ENCODE measurements at places on chromosomes 6 and 20.

DNA sequence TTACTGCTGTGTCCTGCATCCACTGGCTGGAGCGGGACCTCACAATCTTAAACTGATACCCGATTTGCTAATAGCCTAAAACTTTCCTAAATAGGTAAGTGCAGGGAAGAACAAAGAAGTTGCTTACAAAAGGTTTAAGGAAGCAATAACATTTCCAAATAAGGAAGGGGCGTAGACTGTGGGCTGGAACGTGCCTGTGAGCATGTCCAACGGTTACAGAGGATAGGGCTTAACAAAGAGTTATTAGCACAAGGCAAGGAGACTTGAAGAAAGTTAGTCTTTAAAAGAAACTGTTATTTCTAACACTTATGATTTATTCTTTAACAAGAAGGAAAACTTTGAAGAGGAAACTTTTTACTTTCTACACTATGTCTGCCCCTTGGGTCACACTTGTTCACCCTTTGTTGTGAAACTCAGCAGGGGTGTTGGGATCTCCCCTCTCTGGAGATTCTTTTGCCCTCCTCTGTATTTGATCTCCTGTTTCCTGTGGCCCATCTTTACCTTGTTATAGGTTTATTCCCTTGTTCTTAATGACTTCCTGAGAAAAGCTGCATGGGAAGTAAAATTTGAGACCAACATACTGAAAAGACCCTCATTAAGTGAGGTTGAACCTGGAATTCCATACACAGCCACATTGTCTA is 28.7 kb downstream of the KAT14 start:
- no peak for DNase-seq

- DNase-seq: no peak
Measured at GRCh38 chr6:54913211-54913610, 66.6 kb downstream of the FAM83B start.

GRCh38 chr20:39264506-39265172 is 302.5 kb downstream of the DHX35 start:
- DNase-seq: peak; percentile 21

DNA sequence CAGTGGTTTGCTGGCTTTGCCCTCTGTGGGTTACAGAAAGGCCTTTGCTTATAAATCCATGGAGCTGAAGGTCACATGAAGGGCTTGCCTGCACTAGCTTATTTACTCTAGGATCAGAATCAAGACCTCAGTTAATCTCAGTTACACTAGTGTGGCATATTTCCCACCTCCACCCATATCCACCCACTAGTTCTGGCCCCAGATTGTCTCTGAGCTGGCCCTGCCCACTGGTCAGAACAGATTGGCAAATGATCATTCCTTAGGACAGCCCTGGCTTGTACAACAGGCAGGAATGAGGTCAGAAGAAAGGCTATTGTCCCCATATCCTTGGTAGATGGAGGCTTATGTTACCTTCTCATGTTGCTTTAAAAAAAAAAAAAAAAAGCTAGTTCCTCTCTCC is 33.3 kb upstream of the SASH1 start:
- DNase-seq: no peak

DNA sequence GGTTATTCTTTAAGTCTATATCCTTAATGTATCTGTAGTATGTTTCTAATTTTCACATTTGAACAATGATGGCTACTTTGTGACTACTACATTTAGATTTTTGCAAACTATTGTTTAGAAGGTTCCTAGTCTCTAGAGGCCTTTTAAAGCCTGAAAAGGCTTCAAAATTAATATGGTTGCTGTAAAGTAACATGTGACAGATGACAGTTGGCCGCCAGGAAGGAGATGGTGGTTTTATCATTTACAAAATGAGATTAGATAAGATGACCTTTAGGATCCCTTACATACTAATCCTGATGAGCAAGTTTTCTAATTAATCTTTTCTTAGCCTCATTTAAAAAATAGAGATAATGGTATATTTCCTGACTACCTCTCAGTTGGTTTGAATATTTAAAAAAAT is 18.8 kb downstream of the SCAF8 start:
- no peak for DNase-seq

- DNase-seq: no peak
Measured at GRCh38 chr6:105747823-105748405, 338.2 kb upstream of the PRDM1 start.

GRCh38 chr6:44561832-44562665 is 174.5 kb downstream of the CDC5L start:
- no peak for DNase-seq
